ENCODE measurements at places on chromosomes 12 and 14. TPM values are rescaled to one million over a fixed set of nuclear protein-coding genes. Genes with fewer than 3 reads are reported as not detected.

The GPRC5A gene
- 0.42 TPM for total RNA-seq

The LRIG3 gene
- 2.9 TPM for total RNA-seq

The GPR137C gene
- 1.6 TPM for total RNA-seq

The NPAS3 gene
- 0.67 TPM for total RNA-seq

The PLA2G1B gene
- total RNA-seq, result 1.0 TPM

The ALX1 gene
- total RNA-seq, result not detected

The BMAL2 gene
- 0.39 TPM for total RNA-seq

GRCh38 chr14:96146131-96146771, 58.4 kb upstream of the BDKRB2 start:
- no peak for DNase-seq

GRCh38 chr12:1846421-1847405, 26.3 kb downstream of the LRTM2 start:
- DNase-seq, result no peak

GRCh38 chr12:130308393-130308792, 29.3 kb upstream of the PIWIL1 start:
- no peak for DNase-seq

DNA sequence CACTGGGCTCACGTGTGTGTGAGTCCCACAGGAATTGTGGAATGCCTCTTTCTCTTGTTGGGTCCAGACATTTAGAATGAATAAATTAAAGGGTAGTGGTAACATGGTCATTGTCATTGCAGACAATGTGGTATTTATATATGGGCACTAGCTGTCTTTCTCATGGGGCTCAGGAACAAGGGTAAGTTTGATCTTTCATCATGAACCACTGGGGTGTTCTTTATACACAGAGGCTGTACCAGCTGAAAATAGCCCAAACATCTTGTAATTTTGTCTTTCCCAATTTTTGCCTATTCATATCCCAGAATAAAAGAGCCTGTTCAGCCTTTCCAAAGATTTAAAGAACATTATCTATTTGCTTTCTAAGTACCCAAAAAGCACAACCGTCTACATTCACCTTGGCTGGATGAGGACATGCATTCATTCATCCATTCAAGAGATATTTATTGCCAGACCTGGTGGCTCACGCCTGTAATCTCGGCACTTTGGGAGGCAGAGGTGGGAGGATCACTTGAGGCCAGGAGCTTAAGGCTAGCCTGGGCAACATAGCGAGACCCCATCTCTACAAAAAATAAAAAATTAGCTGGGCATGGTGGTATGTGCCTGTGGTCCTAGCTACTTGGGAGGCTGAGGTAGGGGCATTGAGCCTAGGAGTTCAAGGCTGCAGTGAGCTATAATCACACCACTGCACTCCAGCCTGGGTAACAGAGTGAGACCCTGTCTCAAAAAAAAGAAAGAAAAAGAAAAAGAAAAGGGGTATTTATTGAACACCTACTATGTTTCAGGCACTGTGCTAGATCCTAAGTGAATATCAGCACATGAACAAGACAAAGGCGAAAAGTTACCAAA, 4.4 kb upstream of the FOS start:
- no peak for DNase-seq

GRCh38 chr12:115096588-115097397, 412.8 kb upstream of the TBX3 start:
- DNase-seq, result no peak

DNA sequence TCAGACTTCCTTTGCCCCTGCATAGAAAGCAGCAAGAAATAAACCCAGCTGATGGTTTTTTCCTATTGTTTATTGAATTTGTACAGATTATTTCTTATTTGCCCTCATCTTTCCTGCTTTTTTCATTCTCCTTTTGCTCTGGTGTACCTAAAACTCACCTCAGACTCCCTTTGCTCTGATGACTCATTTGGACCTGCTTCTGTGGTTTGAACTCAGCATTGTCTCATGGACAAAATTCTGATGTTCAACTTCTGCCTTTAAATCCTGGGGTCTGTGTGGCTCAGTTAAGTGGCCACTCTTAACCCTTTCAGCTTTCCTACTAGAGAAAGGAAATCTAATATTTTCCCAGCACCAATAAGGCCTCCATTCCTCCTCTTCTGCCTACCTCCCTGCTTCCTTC, 3.5 kb upstream of the SENP1 start:
- no peak for DNase-seq

DNA sequence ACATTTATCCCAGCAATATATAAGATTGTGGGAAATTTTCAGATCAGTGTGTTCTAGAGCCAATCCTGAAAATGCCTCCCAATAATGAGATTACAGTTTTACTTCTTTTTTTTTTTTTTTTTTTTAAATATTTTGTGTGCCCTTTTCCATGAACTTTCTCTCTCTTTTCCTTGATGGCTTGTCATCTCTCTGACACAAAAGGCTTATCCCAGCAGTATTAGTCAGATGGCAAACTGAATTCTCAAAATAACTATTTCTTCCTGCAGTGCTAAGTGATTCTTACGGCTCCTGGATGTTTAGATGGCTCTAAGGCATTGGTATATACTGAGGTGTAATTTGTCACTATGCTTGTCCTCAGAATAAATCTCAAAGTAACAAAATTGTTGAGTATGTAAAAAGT, 86.7 kb downstream of the LRP6 start:
- no peak for DNase-seq

GRCh38 chr12:103897316-103897715, 32.9 kb upstream of the HSP90B1 start:
- DNase-seq, result no peak

DNA sequence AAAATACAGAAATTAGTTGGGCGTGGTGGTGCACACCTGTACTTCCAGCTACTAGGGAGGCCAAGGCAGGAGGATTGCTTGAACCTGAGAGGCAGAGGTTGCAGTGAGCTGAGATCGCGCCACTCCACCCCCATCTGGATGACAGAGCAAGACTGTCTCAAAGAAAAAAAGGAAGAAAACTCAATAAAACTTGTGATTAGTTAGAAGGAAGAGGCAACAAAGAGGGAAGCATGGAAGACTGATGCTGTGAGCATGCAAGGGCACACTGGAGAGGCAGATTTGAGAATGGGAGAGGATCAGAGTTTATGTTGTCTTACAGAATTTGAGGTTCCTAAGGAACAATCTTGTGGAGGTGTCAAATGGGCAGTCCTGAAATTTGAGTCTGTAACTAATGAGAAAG, 2.8 kb upstream of the ZC2HC1C start:
- DNase-seq, result no peak

- DNase-seq, result no peak
Measured at GRCh38 chr14:28772613-28773012, 6.0 kb downstream of the FOXG1 start.

- no peak for DNase-seq
Measured at GRCh38 chr14:57150449-57150848, 118.3 kb downstream of the EXOC5 start.

GRCh38 chr12:40078266-40078665, 27.6 kb downstream of the SLC2A13 start:
- no peak for DNase-seq

Measured in psoas muscle (tissue), 8 donors.